ENCODE measurements at places on chromosomes 11 and 22.

- no peaks in the 10 kb centered on the region for H3K4me1 ChIP-seq
- H3K27ac ChIP-seq, result no peak overlapping the region
- no peak for DNase-seq
- no peaks in the 10 kb centered on the region for H3K27me3 ChIP-seq
These were observed 14.5 kb upstream of the OR10V1 start for GRCh38 chr11:59728154-59728553.

- H3K27me3 ChIP-seq, result no peaks in the 10 kb centered on the region
- H3K36me3 ChIP-seq, result no peaks in the 10 kb centered on the region
- no peak for DNase-seq
These were observed 39.0 kb downstream of the PDGFD start for GRCh38 chr11:104124979-104125378.

GRCh38 chr11:130644187-130644586, 195.7 kb downstream of the ADAMTS15 start:
- no peak overlapping the region for H3K27ac ChIP-seq
- H3K4me1 ChIP-seq, result no peaks in the 10 kb centered on the region
- no peaks in the 10 kb centered on the region for H3K36me3 ChIP-seq
- no peak overlapping the region for H3K4me3 ChIP-seq
- no peaks in the 10 kb centered on the region for H3K27me3 ChIP-seq
- DNase-seq, result peak; percentile 72

DNA sequence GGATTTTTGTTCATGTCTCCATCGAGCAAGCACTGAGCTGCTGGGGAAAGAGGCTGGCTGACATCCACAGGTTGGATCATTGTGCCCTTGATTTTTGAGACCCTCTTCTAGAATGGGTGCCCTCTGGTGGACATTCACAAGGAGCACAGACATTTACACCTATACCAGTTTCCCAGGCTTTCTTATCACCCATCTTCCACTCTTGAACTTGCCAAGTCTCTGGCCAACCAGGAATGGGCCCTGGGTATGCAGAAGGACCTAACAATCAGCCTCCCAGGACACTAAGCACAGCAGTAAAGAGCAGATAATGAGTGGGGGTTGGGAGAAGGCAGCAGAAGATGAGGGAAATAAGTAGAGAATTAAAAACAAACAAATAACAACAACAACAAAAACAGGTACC, 5.7 kb upstream of the INTS4 start:
- peak; percentile 92 for DNase-seq
- no peak overlapping the region for H3K27ac ChIP-seq
- no peaks in the 10 kb centered on the region for H3K4me1 ChIP-seq
- H3K4me3 ChIP-seq, result no peak overlapping the region
- H3K27me3 ChIP-seq, result no peaks in the 10 kb centered on the region

GRCh38 chr11:130614591-130614990, 166.1 kb downstream of the ADAMTS15 start:
- no peak overlapping the region for H3K27ac ChIP-seq
- DNase-seq, result no peak

GRCh38 chr22:49929211-49929979, 11.0 kb downstream of the CRELD2 start:
- H3K4me1 ChIP-seq, result no peaks in the 10 kb centered on the region
- H3K36me3 ChIP-seq, result no peaks in the 10 kb centered on the region
- no peak overlapping the region for H3K27ac ChIP-seq
- peaks cover 9% of the 10 kb centered on the region for H3K27me3 ChIP-seq

DNA sequence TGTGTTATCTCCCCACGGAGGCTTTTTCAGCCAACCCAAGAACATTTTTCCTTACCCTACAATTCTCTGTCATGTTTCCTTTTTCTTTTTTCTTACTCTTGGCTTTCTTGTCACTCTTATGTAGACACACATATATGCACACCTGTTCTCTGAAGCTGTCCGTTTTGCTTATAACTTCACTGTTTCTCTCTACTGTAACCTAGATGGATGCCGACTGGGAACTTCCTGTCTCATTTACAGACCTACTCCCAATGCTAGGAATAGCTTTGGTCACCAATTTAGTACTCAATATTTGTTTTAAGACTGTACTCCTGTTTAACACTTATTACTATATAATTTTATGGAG, 9.9 kb upstream of the CASP12 start:
- no peak overlapping the region for H3K27ac ChIP-seq
- no peak overlapping the region for H3K4me3 ChIP-seq
- H3K4me1 ChIP-seq, result no peaks in the 10 kb centered on the region

GRCh38 chr22:30837531-30837930, 131.0 kb downstream of the MORC2 start:
- DNase-seq, result no peak
- no peak overlapping the region for H3K4me3 ChIP-seq
- no peaks in the 10 kb centered on the region for H3K4me1 ChIP-seq
- no peaks in the 10 kb centered on the region for H3K27me3 ChIP-seq
- H3K36me3 ChIP-seq, result no peaks in the 10 kb centered on the region

GRCh38 chr11:114571712-114572111, 12.0 kb upstream of the NXPE1 start:
- H3K27me3 ChIP-seq, result no peaks in the 10 kb centered on the region
- DNase-seq, result no peak
- H3K27ac ChIP-seq, result no peak overlapping the region
- peaks cover 11% of the 10 kb centered on the region for H3K4me1 ChIP-seq
- no peak overlapping the region for H3K4me3 ChIP-seq

- no peak for DNase-seq
- H3K27ac ChIP-seq, result 0 out of 2 replicates have a peak overlapping the region, but pooled peaks have one; percentile 57
- H3K36me3 ChIP-seq, result no peaks in the 10 kb centered on the region
- no peaks in the 10 kb centered on the region for H3K27me3 ChIP-seq
These were observed 19.2 kb downstream of the CELF1 start for GRCh38 chr11:47533690-47534151.

Data from GM23338 (cell line).